Activated naive CD8-positive, alpha-beta T cell treated with anti-CD3 and anti-CD28 coated beads for 36 hours (primary cell): ENCODE measurements at places on chromosomes 16 and 17.
A peak's percentile ranks its signal among the peaks of the same experiment; 100 is the strongest.

GRCh38 chr17:40452216-40452787, 9.1 kb downstream of the IGFBP4 start:
- DNase-seq: peak; percentile 30

GRCh38 chr16:67451061-67451703, 20.3 kb downstream of the HSD11B2 start:
- no peak for DNase-seq

- DNase-seq: no peak
Observed at GRCh38 chr17:56934280-56934679, 20.4 kb upstream of the TRIM25 start.

DNA sequence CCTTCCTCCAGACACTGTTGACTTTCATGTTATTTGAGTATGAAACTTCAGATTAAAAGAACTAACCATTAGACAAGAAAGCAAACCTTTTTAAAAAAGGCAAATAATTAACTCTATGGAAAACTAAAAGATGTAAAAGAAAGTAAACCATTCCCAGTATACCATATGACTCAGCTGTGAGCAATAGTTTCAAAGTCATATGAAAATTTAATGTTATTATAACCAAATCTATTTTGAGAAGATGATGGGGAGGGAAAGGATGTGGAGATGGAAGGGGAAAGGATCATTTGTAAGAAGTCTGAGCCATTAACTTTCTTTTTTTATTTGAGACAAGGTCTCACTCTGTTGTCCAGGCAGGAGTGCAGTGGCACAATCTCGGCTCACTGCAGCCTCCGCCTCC, 131.8 kb downstream of the IRX5 start:
- DNase-seq: no peak
